ENCODE measurements at places on chromosomes 1 and 21.

DNA sequence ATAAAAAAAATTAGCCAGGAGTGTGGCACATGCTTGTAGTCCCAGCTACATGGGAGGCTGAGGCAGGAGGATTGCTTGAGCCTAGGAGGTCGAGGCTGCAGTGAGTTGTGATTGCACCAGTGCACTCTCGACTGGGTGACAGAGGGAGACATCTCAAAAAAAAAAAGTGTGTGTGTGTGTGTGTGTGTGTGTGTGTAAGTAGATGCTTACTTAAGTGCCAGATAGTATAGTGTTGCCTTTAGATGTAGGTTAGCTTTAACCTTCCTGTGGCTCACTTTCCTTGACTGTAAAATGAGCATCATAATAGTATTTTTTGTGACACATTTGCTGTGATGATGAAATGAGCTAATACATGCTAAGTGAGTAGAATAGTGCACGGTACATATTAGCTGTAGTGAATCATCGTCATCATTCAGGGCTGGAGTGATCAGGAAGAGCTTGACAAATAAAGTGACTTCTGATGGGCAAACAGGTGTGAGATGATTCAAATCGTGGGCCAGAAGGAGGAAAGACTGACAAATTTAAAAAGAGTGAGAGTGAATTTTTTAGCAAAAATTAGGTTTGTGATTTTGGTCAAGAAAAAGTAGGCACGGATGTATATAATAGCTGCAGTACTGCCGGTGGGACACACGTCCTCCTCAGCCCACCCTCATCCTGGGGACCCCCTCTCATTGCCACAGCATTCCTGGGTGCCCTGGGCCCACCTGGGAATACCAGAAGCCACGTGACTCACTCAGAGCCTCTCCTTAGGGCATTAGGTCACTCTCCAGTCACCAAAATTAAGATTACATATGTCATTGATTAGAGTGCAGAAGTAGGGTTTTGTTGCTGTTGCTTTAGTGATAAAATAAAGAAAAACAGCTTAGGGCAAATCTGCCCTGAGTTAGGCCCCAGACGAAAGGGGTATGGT, 33.9 kb downstream of the EIF2D start:
- DNase-seq, result no peak

GRCh38 chr21:41425954-41426675, at the start of gene MX1:
TSS of gene MX1 (plus strand) at chr21:41426239. CDS start at chr21:41432071, 5,832 bp downstream.
- DNase-seq, result peak; percentile 80

DNA sequence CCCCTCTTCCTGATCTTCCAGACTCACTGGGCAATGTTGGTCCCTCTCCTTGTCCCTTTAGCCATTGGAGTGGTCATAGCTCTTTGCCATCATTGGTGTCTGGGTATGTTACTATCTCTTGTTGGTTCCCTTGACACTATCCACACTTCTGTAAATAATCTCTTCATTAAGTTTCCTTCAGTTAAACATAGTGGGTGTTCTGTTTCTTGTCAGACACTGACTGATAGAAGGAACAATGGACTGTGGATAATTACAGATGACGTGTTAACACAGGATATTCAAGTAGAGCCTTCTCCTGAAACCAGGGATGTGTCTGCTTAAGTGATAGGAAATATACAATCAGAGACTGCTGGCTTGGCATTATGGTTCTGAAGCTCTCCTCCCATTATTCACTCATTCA, 458.3 kb upstream of the USP24 start:
- no peak for DNase-seq

- DNase-seq, result no peak
Observed at GRCh38 chr1:155093911-155094621, 15.4 kb downstream of the EFNA3 start.

- no peak for DNase-seq
Observed at GRCh38 chr1:226631229-226632000, 82.9 kb downstream of the STUM start.

- DNase-seq, result no peak
Observed at GRCh38 chr1:230507666-230508402, 81.7 kb upstream of the PGBD5 start.

DNA sequence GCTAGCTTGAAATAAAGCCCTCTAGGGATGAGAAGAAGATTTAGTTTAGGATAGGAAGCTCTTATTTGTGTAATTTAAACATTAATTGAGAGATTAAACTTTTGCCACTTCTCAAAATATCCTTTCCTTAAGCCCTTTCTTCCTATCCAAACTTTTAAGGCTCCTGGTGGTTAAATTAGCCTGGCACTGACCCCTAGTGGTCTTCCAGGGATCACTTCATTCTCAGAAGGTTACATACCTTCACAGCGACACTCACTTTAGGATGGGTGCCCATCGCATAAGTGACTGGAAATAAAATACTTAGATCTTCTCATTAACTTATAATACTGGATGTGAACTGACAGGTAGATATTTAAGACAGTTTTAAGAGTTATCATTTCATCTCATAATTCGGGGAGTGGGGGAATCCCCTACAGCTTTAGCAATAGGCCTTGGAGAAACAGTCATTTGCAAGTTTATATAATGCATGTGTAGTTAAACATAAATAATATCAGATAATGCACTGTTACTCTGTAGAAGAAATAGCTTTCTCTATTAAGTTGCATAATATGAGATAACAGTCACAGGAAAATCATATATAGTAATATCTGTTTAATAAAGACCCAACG, 7.4 kb downstream of the LHX9 start:
- no peak for DNase-seq

GRCh38 chr21:23921670-23922418, 1685.4 kb downstream of the MRPL39 start:
- DNase-seq, result no peak

GRCh38 chr1:156838972-156839371, 19.9 kb downstream of the INSRR start:
- DNase-seq, result no peak

GRCh38 chr1:31696242-31696641, 7.6 kb downstream of the COL16A1 start:
- no peak for DNase-seq

All from stimulated activated CD4-positive, alpha-beta T cell treated with anti-CD3 and anti-CD28 coated beads, Interleukin-4, amount 100 ng/mL, for 48 hours (primary cell).